Adrenal gland (tissue), 19 donors: ENCODE measurements at places on chromosomes 6 and 20.

- no peaks in the 10 kb centered on the region for H3K36me3 ChIP-seq
- DNase-seq = no peak
- H3K4me3 ChIP-seq = no peak overlapping the region
- peak overlapping the region; percentile 51 for H3K27ac ChIP-seq
- no peaks in the 10 kb centered on the region for H3K27me3 ChIP-seq
These were observed 167.9 kb upstream of the TNFAIP3 start for GRCh38 chr6:137699031-137699683.

DNA sequence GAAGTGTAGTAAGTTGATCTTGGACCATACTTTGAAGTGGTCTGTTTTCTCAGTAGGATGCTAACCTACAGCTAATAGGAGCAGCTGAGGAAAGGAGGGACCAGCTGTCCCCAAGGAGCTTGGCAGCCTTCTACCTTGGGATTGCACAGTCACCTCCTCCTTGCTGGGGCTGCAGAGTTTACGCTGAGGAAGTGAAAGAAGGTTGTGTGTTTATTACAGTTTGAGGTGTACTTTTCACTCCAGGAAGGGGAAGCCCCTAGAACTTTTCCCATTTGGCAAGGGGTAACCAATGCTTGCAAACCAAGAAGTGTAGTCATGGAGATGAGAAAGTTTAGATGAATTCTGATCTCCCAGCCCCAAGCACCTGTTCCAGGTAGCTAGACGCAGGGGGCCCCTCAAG, 58.8 kb downstream of the BMP6 start:
- H3K4me3 ChIP-seq = no peak overlapping the region
- H3K4me1 ChIP-seq = peaks cover 10% of the 10 kb centered on the region
- no peak for DNase-seq

DNA sequence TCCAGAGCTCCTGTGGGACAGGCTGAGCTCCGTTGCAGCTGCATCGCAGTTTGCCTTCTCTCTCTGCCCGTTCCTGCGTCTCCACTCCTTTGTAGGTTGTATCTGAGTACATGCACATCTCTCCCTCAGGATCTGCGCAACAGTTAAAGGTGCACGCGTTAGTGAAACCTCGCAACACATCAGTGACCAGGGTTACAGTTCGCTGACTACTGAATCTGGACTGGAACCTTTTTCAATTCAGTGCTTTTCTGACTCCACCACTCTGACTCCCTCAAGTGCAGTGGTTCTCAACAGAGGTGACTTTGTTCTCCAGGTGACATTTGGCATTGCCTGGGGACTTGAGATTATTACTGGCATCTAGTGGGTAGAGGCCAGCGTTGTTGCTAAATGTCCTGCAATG, 44.0 kb downstream of the UST start:
- DNase-seq = no peak
- no peak overlapping the region for H3K4me3 ChIP-seq
- no peaks in the 10 kb centered on the region for H3K27me3 ChIP-seq
- no peaks in the 10 kb centered on the region for H3K36me3 ChIP-seq

DNA sequence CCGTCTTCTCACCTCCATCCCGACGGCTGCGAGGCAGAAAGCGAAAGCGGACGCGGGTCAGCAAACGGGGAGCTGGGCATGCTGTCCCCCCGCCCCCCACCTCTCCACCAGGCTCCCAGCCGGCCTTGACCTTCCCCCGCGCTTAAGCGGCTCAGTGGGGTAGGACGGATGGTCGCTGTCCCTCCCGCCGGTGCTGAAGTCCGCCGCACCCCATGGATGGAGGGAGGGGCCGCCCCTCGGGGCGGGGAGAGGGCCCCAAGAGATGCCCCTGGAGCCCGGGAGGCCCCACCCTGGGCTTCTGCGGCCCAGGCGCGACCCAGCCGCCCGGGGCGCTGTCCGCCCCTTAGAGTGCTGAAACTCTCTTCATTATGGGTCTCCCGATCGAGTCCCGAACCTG, at the start of gene KCNB1:
KCNB1 (minus strand) TSS at position 48 of the 397 bp plus-strand sequence. CDS start 188 bp downstream, outside the sequence.
- peaks cover 11% of the 10 kb centered on the region for H3K27me3 ChIP-seq
- no peak within 1 kb of the TSS for H3K27ac ChIP-seq
- peak; percentile 61 for DNase-seq
- H3K36me3 ChIP-seq = no peaks in the 10 kb centered on the region
- H3K4me3 ChIP-seq = no peak within 1 kb of the TSS
- peaks cover 8% of the 10 kb centered on the region for H3K4me1 ChIP-seq

DNA sequence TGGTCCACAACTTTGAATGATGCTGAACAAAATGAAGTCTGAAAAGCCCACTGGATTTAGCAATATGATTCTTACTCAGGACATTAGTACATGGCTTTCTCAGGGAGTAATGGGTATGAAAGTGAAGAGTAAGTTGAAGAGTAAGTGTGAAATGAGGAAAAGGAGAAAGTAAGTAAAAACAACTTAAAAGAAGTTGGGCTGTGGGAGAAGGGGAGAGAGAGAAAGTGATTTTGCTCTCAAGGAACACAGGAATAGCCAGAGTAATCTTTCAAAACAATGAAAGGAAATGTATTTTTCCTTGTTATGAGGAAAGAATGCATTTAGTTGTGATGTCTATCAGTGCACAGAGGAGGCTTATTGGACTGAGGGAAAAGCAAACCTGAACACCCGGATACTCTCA, 39.8 kb upstream of the NKAIN2 start:
- H3K36me3 ChIP-seq = no peaks in the 10 kb centered on the region
- H3K4me3 ChIP-seq = no peak overlapping the region
- no peak for DNase-seq
- no peaks in the 10 kb centered on the region for H3K4me1 ChIP-seq
- H3K27ac ChIP-seq = no peak overlapping the region

- no peak overlapping the region for H3K27ac ChIP-seq
- H3K4me1 ChIP-seq = no peaks in the 10 kb centered on the region
- H3K27me3 ChIP-seq = no peaks in the 10 kb centered on the region
These were observed 256.2 kb downstream of the CLIC5 start for GRCh38 chr6:45759472-45759810.

GRCh38 chr6:126959765-126960164, 158.7 kb upstream of the RSPO3 start:
- no peaks in the 10 kb centered on the region for H3K4me1 ChIP-seq
- H3K4me3 ChIP-seq = no peak overlapping the region
- H3K27ac ChIP-seq = no peak overlapping the region
- no peaks in the 10 kb centered on the region for H3K27me3 ChIP-seq
- DNase-seq = no peak
- no peaks in the 10 kb centered on the region for H3K36me3 ChIP-seq

- H3K27me3 ChIP-seq = no peaks in the 10 kb centered on the region
- no peaks in the 10 kb centered on the region for H3K36me3 ChIP-seq
- no peak overlapping the region for H3K27ac ChIP-seq
- no peak overlapping the region for H3K4me3 ChIP-seq
These were observed 44.5 kb downstream of the SULF2 start for GRCh38 chr20:47740862-47741184.

DNA sequence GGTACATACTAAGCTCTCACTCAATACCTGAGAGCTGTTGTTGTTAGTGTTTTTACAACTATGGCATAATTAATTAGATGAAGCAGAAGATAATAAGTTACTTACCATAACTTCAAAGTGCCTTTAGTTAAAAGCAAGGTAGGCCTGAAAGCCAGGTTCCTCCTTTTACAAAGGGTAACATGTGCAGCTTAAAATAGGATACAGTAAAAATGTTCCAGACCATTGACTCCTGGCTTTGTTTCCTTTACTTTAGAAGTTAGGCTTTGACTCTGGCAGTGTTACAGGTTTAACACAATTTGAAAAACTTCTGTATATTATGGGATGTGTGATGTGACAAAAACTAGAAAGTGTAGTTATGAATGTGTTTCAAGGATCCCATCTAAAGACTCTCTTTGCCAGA, 522.5 kb downstream of the EPM2A start:
- no peak overlapping the region for H3K4me3 ChIP-seq
- no peaks in the 10 kb centered on the region for H3K27me3 ChIP-seq
- DNase-seq = no peak
- no peaks in the 10 kb centered on the region for H3K36me3 ChIP-seq

- no peak for DNase-seq
- no peak overlapping the region for H3K27ac ChIP-seq
- no peaks in the 10 kb centered on the region for H3K36me3 ChIP-seq
- H3K4me1 ChIP-seq = no peaks in the 10 kb centered on the region
- no peak overlapping the region for H3K4me3 ChIP-seq
These were observed 1193.4 kb upstream of the EYS start for GRCh38 chr6:66900133-66901083.
